Purkinje cell (primary cell): ENCODE measurements at places on chromosomes 3 and 15. TPM values are rescaled to one million over a fixed set of nuclear protein-coding genes. Genes with fewer than 3 reads are reported as not detected.

Gene ZNF860
- polyA plus RNA-seq = not detected in 2 replicates

Gene LMLN
- 7.8 and 9.8 TPM in 2 replicates for polyA plus RNA-seq

Gene CCDC80
- 6.9 and 15.4 TPM in 2 replicates for polyA plus RNA-seq

Gene CAMK1
- polyA plus RNA-seq = 8.3 and 13.7 TPM in 2 replicates

Gene C3orf20
- polyA plus RNA-seq = not detected in 2 replicates

Gene ROPN1B
- polyA plus RNA-seq = 2.8 and 3.9 TPM in 2 replicates

Gene CIP2A
- 2.1 and 5.3 TPM in 2 replicates for polyA plus RNA-seq

Gene C3orf33
- polyA plus RNA-seq = 19.8 and 20.0 TPM in 2 replicates

Gene TMEM212
- polyA plus RNA-seq = not detected in 2 replicates

Gene GPR27
- polyA plus RNA-seq = 32.3 and 42.7 TPM in 2 replicates

Gene GP5
- polyA plus RNA-seq = not detected in 2 replicates

Gene XCR1
- not detected in 2 replicates for polyA plus RNA-seq

Gene CYP8B1
- not detected in 2 replicates for polyA plus RNA-seq

Gene FBXW12
- 0.17 TPM in 1 of 2 replicates, not detected in the other for polyA plus RNA-seq

Gene HGD
- polyA plus RNA-seq = not detected in 2 replicates

Gene CGNL1
- 5.9 and 7.8 TPM in 2 replicates for polyA plus RNA-seq

Gene MCCC1
- polyA plus RNA-seq = 15.8 and 23.5 TPM in 2 replicates

Gene SLC22A14
- polyA plus RNA-seq = 0.78 TPM in 1 of 2 replicates, not detected in the other

Gene INSYN1
- 1.6 and 3.0 TPM in 2 replicates for polyA plus RNA-seq

Gene CLRN1
- not detected in 2 replicates for polyA plus RNA-seq

Gene NRG4
- polyA plus RNA-seq = 0.48 and 5.3 TPM in 2 replicates

Gene CELSR3
- 0.59 and 1.1 TPM in 2 replicates for polyA plus RNA-seq

Gene CAND2
- polyA plus RNA-seq = 2.6 and 3.4 TPM in 2 replicates

Gene OR5H15
- not detected in 2 replicates for polyA plus RNA-seq

Gene ACTC1
- polyA plus RNA-seq = 1.4 and 2.6 TPM in 2 replicates
